ENCODE measurements at places on chromosomes 13 and 19. TPM values are rescaled to one million over a fixed set of nuclear protein-coding genes. Genes with fewer than 3 reads are reported as not detected.

The MED25 gene
- 13.4 TPM for total RNA-seq

The SCEL gene
- total RNA-seq: 0.12 TPM

The OR7A5 gene
- not detected for total RNA-seq

The VSTM2B gene
- total RNA-seq: not detected

The INTS6 gene
- 73.3 TPM for total RNA-seq

- no peak for DNase-seq
Observed at GRCh38 chr13:51303063-51303552, 36.4 kb upstream of the SERPINE3 start.

DNA sequence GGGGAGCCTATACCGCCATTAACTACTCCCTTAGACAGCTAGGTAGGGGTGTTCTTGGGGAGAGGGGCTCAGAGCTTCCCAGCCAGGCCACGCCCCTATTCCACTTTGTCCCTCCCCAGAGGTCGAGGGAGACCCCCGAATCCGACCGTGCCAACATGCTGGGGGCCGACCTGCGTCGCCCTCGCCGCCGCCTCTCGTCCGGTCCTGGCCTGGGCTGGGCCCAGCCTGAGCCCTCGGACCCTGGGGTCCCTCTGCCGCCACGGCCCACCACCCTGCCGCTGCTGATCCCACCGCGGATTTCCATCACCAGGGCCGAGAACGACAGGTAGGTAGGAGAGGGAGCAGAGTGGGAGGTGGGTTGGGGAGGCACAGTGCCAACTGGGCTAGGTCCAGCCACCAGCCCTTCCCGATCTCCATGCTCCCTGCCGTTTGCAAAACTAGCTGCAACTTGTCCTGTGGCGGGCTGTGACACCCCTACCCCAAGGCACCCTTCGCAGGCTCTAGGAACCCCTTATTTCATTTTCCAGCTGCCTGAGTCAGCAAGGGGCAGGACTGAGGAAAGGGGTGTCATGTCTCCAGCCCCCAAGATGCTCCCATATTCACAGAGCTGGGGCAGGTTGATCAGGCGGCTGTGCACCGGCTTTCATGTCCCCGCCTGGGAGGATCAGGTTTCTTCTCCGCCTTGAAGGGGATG lies 2.6 kb upstream of the PDE4A start:
- DNase-seq: no peak

DNA sequence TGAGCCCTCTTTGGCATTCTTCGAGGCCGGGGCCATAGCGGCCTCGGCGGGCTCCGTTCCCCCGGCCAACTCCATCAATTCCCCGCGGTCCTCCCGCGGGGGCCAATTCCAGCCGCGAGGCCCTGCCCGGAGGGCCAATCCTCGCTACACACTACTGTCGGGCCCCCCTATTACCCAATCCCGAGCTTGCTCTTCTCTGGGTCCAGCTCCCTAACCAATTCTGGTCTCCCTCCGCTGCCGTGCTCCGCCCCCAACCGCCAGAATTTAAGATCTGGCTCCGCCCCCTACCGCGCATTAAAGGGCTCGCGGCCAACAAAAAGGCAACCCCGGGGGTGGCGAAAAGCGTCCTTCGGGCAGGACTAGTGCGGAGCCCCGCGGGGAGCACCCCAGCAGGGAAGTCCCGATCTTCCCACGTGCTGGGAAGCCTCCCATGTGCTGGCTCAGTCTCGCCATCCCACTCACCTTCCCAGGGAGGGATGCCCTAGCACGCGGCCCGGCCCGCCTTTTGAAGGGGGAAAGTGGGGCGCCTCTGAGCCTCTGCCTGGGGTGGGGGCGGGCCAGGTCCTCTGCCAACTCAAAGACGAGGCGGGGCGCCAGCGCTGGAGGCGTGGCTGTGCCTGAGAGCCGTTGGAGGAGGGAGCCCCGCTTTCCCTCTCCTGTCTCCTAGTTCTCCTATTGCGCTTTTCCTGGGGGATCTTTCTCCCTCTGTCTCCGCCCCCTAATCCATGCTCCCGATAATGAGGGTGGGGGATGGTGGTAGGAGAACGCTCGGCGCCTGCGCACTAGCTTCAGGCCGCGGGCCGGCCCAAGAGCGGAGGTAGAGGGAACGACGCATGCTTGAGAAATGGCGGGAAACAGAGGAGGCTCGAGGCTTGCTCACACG lies 3.5 kb downstream of the LIPE start:
- peak; percentile 53 for DNase-seq

DNA sequence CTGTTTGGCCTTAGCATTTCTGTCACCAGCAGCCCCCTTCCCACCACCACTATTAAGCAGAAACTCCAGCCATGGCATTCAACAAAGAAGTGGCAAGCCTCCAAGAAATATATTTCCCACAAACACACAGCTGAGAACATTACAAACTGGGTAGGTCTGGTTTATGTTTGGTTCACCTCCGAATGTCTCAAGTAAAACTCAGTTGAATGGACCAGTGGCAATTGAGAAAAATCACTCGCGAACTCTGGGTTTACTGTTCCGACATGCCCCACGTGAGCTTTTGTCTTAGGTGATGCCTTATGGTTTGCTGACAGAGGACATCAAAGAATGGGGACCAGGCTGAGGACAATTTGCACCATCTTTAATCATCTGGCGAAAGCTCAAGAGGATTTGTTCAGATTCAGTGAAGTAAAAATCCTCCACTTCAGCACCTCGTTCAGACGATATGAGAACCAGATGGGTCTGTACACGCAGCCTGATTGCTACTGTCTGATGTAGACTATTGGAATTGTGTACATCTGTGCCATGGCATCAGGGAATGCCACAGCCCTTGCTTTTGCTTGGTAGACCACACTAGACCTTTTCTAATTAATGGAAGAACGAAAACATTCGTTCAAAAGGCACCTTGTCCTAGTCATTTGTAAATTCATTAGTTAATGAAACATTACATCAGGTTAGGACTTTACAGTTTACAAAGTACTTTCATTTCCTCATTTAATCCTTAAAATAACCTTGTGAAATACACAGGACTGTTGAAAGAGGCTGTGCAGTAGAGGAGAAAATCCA lies 59.4 kb downstream of the SLC10A2 start:
- no peak for DNase-seq

GRCh38 chr13:24270639-24271141 lies 38.7 kb upstream of the C1QTNF9 start:
- DNase-seq: peak; percentile 33

DNA sequence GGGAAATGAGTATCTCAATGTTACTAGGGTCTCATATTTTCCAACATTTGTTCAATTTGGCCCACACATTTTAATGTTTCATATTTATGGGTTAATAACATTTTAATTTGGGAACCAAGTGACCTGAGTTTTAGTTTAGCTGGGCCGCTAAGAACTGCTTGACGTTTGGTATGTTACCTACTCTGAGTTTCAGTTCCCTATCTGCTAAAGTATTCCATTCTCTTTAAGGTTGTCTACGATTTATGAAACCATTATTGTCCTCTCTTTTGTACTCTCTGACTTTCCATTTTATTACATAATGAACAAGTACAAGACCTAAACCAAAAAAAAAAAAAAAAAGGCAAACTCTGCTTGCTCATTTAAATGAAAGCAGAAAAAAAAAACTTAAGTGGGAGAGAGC lies 89.9 kb downstream of the FGF14 start:
- DNase-seq: no peak

GRCh38 chr19:6416658-6417405 lies 7.8 kb downstream of the KHSRP start:
- no peak for DNase-seq

DNA sequence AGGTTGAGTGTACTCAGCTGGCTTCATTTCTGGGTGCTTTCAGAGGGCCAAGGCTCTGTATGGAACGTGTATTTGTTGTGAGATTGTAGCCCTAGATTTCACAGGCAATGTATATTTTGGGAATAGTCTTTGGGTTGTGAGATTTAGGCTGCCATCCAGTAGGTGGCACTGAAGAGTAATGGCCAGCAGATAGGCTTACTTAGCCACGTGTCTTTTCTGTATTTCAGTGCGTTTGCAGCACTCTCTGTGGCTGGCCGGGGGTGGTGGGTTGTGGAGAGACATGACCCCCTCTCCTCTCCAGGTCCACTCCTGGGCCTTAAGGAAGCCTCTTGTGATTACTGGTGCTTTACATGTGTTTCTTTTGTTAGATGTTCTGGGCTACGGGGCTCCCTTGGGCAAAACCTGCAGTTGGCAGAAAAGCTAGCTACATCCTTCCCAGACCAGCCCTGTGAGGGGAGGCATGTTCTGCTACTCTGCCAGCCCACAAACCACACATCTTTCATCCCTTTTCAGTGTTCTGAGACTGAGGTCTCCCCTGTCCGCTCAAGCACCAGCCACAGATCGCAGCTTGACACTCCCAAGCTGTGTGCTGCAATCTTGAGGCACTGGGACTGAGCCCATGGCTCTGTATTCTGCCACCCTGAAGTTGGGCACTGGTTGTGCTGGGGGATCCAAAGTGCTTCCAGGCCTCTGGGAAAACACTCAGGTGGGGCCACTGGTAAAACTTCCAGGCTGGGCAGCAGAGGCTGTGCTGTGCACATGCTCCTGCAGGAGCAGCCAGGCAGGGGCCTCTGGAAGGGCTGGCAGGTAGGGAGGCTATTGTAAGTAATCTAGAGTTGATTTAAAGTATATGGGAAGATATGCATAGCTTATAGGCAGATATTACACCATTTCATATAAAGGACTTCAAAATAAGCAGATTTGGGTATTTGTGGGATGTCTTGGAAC lies 1096.8 kb upstream of the PCDH20 start:
- DNase-seq: peak; percentile 33

DNA sequence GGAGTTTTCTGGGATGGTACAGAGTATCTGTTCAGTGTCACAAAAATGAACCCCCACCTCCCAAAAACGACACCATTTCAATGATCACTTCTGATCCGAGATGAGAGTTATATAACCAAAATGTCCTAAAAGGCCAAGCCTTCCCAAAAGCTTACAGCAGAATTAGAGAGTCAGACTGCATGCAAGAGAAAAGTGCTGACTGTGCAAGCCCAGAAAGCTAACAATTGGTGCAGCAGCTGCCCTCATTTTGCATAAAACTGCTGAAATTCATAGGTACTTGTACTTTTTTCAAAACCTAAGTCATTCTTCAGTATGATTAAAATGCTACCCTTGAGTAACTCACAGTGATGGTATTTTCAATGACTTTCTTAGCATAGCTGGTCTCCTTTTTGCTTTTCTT lies 819.6 kb upstream of the ARGLU1 start:
- DNase-seq: no peak

DNA sequence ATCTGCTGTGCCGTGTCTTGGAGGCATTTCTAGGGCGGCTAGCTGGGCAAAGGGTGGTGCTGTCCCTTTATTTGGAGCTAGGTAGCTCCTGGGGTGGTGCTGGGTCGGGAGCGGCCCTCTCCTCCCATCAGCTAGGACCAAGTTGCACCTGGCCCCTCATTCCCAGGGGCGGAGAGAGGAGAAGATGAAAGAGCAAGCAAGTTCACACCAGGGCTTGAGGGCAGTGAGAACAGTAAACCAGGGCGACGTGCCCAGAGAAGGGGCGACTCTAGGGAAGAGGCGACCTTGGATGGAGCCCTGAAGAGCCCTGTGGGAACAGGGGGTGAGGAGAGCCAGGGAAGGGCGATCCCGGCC lies 17.0 kb upstream of the KCNN1 start:
- DNase-seq: no peak

- no peak for DNase-seq
Observed at GRCh38 chr13:36536546-36536945, 104.3 kb downstream of the CCNA1 start.

DNA sequence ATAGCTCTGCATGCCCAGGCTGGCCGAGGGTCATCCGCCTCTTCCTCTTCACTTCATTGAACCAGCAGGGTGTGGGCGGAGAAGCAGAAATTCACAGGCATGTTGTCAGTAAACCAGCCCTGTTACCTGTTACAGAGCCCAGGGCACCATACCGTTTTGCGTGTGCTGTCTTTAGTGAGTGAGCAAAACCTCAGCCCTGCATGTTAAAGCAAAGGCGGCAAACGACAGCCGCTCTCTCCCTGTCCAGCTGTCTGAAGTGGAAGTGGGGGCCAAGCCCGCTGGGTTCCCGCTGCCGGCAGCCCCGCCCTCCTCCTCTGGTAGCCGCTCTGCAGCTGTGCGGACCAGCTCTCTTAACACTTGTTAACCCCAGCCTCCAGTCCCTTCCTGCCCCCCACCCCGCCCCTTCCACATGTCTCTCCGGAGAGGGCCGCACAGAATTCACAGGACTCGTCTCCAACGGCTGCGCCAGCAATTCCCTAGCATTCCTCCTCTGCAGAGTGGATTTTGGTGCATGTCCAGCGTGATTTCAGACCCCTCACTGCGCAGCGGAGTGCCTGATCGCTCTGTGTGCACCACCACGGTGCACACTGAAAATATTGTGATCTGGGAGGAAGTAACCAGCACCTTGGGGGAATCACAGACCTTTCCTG lies 12.7 kb downstream of the KLHL26 start:
- peak; percentile 40 for DNase-seq

GRCh38 chr13:45878966-45879365 lies 27.4 kb upstream of the SIAH3 start:
- no peak for DNase-seq

GRCh38 chr13:90336507-90336906 lies 1011.0 kb upstream of the MIR17HG start:
- no peak for DNase-seq

DNA sequence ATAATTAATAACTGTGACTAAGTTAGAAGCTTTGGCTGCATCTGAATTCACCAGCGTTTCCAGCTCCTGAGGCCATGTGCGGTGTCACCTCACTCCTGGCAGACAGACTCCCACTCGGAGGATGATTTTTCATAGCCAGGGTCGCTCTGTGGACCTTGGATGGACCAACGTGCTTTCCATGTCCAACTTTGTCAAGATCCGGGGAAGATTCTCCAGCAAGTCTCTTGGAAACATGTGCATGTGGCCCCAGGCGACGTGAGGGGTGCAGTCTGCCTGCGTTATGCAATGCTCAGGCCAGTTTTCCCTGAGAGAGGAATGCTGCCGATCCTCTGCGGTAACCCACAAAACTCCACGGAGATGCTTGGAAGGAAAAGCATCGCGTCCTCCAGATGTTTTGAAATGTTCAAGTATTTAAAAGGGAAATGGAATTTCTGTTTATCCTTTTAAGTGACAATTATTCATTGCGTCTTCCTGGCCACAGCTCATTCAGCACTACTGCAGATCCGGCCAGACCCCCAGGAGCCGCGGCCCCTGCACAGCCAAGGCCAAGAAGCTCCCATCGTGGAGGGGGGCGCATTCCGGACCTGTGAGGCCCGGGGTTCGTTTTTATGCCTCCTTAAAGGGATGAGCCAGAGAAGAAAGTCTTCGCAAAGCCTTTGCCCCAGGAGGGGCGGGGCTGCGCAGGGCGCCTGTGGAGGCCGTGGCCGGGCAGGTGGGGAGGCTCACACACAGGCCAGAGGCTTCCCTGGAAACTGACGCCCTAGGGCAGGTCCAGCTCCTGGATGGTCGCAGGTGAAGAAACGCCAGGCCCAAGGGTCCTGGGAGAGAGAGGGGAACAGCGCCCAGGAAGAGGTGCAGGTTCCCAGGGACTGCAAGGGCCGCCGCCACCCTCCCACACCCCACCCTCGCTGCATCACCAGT lies 46.0 kb downstream of the C13orf46 start:
- no peak for DNase-seq

GRCh38 chr13:92913840-92914239 lies 312.8 kb upstream of the GPC6 start:
- DNase-seq: no peak

- DNase-seq: no peak
Observed at GRCh38 chr13:100604918-100605710, 16.5 kb upstream of the GGACT start.

GRCh38 chr13:109160887-109161669 lies 531.7 kb downstream of the MYO16 start:
- peak; percentile 46 for DNase-seq

- no peak for DNase-seq
Observed at GRCh38 chr13:112112534-112113276, 45.8 kb downstream of the SOX1 start.

Measured in NCI-H460 (cell line).